ENCODE measurements at places on chromosomes 4 and X. TPM values are rescaled to one million over a fixed set of nuclear protein-coding genes. Genes with fewer than 3 reads are reported as not detected.

- DNase-seq = no peak
Measured at GRCh38 chrX:35150052-35150451, 207.5 kb downstream of the FAM47B start.

Gene KCND1
- total RNA-seq = 1.1 TPM

Gene OTC
- not detected for total RNA-seq

DNA sequence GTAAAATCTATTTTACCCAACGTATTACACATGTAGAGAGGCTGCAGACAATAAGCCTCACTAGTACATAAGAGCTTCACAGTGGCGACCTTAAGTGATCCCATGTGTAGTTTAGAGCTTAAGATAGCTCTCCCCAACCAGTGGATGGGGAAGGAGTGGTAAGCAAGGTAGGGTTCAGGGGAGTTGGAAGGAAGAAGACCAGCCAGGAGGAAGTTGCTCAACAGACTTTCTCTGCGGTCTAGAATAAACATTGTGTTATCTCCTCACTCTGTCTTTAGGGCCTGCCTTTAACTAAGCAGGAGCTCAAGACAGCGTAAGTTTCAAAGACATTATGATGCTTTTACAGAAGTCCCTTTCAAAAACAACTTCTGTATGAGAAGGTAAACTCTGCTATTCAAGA, 16.8 kb downstream of the MEPE start:
- no peak for DNase-seq

DNA sequence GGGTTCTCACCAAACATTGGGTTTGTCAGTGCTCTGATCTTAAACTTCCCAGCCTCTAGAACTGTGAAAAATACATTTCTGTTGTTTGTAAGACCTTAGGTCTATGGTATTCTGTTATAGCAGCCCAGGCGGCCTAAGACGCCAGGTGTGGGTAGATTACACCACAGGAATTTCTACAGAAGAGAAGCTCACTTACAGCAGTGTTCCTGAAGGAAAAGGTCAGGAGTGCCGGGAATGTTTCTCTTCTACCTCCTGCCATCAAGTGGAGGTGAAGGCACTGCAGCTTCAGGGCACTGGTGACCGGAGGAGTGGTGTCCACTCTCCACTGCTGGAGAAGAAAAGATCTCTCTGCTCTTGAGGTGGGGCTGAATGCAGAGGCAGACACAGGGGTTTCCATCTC, 45.7 kb downstream of the FHDC1 start:
- no peak for DNase-seq

Gene TKTL1
- total RNA-seq = not detected

DNA sequence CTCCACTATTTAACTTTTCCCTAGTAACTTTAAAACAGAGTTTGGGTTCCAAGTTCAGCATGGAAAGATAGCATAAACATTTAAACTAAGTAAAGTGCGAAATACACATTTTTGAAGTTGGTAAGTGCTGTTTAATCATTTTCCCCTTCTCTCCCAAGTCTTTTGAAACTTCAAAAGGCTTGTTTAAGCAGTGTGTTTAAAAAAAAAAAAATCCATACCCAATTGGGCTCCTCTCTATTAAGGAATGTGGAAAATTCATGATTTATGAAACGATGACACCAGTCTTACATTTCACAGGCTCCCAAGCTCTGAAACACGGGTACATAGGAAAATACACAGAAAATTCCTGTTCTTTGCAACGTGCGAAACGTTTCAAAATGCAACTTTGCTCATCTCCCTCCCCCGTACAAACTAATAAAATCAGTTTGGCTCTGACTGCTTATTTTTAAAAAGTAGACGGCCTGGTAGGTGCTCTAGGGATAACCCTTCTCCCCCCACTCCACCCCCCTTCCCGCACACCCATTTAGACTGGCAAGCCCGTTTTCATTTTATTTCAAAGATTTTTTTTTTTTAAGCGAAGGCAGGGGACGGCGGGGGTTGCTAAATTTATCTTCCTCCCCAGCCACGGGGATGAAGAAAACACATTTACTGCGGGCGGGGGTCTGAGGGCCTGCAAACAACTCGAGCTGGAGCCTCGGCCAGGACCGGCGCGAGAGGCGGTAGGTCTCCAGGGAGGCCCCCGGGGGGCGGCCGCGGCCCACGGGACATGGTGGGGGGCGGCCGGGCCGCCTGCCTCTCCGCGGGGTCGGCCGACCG, 786 bp upstream of the ZFX start:
- no peak for DNase-seq

Gene RHOXF2B
- total RNA-seq = not detected

Gene RBM46
- total RNA-seq = 0.11 TPM

DNA sequence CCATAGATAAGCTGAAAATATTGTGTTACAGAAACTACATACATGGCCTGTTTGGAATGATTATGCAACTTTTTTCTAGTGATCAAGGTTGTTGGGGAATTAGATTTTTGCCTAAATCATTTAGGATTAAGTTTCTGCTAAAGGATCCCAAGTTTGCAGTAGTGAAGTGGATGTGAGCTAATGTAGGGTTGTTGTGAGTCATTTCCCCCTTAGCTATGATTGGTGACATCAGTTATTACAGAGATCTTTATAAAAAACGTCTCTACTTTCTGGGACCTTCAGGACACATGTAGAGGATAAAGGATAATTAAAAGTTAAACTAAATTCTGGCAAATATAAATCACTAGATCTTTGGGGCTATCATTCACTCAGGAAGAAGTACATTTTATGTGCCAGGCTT, 133.3 kb downstream of the GATB start:
- DNase-seq = no peak

Gene MAGEE2
- not detected for total RNA-seq

- DNase-seq = no peak
Measured at GRCh38 chr4:176470671-176471070, 150.9 kb downstream of the SPCS3 start.

- DNase-seq = no peak
Measured at GRCh38 chr4:99008051-99008450, 12.5 kb downstream of the METAP1 start.

Gene DBET
- not detected for total RNA-seq

DNA sequence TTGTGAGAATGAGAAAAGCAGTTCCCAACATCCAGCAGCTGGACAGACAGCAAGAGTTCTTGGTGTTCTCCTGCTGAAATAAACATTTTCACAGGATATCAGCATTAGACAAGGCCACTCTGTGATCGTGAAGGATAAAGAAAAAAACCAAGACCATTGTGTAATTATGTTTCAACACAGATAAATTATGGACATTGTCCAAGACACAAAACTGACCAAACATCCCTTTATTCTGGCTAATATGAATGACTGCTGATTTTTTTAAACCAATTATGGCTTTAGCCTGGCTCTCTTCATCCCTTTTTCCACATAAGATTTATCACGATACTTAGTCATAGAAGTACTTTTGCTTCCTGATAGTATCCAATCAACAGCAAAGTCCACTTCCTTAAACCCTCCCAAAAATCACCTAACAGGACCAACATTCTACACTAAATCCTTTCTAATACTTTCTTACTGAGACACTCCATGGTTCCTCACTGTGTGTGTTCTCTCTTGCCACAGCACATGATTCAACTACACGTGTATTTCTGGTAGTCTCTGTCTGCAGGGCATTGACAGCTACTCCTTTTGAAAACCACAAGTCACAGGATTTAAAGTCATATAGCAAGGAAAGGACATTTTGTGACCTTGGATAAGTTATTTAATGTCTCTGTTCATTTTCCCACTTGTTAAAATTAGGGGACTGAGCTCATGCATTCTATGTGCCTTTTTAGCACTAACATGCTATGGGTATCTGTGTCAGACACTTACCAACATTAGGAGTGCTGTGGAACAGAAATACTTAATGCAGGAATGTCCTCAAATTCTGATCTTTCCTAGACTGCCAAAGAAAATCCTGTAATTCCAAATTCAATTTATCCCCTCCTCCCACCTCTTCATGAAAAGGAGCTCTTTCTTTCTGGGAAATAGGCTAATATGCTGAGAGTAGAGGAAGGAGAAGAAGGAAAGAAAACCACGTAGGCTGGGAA, 137.2 kb upstream of the PGRMC2 start:
- no peak for DNase-seq

DNA sequence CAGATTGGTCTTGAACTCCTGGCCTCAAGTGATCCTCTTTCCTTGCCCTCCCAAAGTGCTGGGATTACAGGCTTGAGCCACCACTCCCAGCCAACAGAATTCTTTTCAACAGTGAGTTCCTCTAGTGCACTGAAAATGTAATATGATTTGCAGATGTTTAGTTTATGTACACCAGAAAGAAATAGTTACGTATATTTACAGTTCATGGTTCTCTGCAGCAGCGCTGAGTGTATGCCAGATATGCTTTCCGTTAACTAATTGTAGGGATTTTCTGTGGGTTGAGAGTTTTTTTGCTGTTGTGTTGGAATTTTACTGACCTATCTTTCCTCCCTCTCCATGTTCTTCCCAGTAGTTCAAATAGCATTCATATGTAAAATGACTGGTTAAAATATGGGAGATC, 44.0 kb downstream of the GAB1 start:
- DNase-seq = no peak

GRCh38 chr4:105978684-105979296, 83.5 kb downstream of the NPNT start:
- peak; percentile 83 for DNase-seq

DNA sequence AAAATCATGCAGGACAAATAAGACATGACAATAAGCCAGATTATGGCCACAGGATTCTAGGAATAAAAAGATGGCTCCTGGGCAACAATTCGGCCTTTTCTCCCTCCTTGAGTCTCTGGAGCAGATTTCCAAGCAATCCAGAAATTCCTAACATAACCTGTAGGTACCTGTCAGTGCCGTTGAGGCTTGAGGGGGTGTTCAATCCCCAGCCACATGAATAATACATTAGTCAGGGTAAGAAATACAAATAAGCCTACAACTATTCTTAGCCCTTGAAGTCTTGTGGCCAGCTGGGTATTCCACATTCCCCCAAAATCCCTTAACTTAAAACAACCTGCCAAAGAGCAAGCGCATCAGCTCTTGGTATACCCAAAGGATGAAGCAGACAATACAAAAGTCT, 9.7 kb downstream of the CXorf38 start:
- DNase-seq = no peak

Gene ATP1B4
- 0.11 TPM for total RNA-seq

Gene GPC3
- total RNA-seq = 171 TPM

DNA sequence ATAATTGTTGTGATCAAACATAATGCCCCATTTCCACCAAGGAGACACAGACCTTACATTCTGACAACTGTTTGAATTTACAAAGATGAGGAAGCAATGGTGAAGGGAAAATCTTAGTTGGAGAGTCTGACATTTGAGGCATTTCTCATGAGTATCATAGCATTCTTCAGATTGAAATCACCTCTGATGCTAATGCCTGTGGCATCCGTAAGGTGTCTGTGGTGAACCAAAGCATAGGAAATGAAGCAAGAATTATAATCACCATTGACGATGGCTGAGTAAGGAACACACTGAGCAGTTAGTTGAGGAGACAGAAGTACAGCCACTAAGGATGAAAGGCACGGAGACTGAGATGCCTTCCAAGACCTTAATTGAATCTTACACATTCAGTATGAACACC, 575.7 kb downstream of the TRIML1 start:
- no peak for DNase-seq

Gene SMIM10
- 2.4 TPM for total RNA-seq

GRCh38 chr4:113531572-113531971, 230.0 kb downstream of the CAMK2D start:
- no peak for DNase-seq

DNA sequence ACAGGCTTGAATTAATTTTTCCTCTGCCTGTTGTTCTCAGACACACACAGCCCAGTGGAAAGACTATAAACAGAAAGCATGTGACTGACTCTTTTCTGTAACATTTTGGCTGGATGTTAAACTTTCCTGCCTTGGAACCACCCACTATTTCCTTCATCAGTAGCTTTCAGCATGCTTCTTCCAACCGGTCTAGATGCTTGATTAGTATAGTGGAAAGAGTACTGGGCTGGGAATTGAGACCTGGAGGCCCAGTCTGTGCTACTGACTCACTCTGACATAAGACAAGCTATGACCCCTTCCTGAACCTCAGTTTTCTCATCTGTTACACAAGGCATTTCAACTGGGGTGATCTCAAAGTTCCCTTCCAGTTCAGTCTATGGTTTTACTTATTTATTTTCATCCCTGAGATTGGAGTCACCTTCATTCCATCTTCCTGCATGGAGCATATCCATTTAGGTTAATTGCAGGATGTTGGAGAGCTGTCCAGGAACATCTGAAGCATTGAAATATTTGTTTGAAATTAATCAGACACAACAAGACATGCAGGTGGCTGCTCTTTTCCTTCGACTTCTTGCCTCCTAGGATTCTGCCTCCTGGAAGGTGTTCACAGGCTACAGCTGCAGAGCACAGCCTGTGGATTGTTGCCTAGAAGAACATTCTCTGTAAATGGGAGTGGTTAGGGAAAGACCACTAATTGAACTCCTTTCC, 173.4 kb downstream of the RTL9 start:
- no peak for DNase-seq

GRCh38 chrX:825991-826390, 195.4 kb downstream of the SHOX start:
- DNase-seq = no peak

DNA sequence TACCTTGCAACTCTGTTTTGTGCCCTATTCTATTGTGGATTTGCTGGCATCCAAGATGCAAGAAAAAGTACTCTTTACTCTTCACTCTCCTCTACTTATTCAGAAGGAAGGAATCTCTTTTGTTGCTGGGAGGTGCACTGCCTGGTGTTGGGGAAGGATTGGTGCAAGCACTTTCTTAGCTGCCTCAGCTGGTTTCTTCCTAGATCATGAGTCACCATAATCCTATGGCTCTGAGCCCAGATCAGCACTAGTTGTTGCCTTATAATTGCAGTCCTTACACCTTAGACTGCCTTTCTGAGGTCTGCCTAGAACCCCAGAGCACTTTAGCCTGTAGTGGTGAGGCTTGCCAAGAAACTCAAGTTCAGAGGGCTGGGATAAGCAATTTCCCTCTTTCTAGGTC, 37.0 kb upstream of the CT83 start:
- no peak for DNase-seq

Gene SLITRK4
- total RNA-seq = 5.7 TPM

DNA sequence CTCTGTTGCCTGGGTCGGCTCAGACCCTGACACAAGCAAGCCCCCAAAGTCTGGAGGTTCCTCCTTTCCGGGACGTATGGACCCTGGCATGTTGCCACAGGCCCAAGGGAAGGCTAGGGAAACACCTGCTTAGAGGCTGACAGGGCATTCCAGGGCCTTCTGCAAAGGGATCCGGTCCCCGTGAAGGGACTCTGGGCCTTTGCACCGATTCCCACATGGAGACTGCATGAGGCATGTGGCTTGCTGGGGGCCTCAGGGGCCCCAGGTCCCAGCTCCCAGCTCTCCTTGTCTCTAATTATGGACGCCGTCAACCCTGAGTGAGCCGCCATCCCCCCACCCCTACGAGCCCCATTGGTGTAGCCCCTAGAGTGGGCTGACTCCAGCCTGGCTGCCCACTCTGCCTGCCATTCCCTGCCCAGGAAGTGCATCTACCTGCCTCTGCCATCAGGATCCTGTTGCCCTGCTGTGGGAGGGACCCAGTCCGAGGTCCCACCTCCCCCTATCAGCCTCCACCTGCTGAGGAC, 4.2 kb upstream of the RGS12 start:
- no peak for DNase-seq
